Dorsolateral prefrontal cortex (tissue), 122 donors: ENCODE measurements at places on chromosomes 5 and 9.

DNA sequence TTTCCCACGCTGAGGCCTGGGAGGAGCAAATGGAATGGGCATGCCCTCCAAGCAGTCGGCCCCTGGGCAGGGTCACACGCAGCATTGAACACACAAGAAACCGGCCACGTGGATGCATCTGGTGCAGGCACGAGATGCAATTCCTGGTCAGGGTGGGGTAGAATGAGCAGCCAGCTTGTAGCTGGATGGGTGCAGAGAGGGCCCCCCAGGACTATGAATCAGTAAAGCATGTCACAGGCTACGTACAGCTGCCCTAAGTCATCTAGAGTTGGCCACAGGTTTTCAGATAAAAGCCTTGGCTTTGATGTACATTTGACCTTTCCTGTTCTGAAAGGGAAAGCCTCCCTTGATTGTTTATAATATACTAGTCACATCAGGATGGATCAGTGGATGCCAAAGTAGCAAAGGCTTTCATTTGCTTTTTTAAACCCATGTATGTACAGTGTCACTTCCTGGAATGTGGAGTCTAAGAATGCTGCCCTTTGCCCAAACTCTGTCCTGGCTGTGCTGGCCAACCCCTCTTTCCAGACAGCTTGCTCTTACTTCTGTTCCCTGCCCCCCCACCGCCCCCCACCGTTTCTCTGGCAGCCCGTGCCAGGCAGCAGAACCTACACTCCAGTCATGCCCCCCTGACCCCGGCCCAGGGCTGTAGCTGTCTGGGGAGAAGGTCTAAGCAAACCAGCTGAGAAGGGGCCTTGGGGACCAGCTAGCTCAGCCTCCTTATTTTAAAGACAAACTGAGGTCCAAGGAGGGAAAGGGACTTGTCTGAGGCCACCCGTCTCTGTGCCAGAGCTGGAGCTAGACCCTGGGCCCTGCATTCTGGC is 169.2 kb downstream of the HSPA4 start:
- DNase-seq = no peak

GRCh38 chr5:134145041-134145757 is 30.7 kb downstream of the TCF7 start:
- DNase-seq = no peak

DNA sequence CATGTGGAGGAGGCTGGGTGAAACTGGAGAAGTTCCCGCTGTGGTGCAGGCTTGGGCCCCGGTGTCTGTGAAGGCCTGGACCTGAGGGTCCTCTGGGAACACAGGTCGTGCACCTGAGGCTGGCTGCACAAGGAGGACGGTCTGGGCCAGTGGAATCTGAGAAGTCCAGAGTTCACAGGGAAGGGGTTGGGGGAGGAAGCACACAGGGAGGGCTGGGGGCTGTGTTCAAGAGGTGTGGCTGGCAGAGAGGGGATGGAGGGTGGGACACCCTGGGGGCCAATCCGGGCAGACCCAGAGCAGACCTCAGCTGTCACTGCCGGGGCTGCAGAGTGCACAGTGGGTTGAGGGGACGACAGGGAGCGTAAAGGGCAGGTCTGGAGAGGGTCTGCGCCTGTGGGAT is 2.6 kb downstream of the SLC9A3 start:
- DNase-seq = no peak

DNA sequence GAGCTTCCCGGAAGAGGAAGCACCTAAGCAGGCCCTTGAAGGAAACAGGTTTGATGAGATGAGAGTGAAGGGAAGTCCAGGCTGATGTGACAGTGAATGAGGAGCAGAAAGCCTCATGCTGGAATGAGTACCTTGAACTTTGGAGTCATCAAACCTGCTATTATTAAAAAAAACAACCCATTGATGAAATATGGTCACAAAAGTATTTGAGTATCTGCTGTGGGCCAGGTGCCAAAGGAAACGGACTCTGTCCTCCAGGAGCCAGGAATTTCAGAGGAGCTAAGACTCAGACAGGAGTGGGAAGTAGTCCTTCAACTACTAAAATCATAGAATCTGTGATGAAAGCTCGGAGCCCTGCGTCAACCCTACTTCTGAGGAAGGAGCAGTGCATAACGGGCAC is 11.9 kb downstream of the HAND1 start:
- no peak for DNase-seq

GRCh38 chr9:20811872-20812271 is 127.8 kb downstream of the FOCAD start:
- DNase-seq = no peak

GRCh38 chr5:73966451-73966850 is 340.5 kb downstream of the ARHGEF28 start:
- DNase-seq = no peak

DNA sequence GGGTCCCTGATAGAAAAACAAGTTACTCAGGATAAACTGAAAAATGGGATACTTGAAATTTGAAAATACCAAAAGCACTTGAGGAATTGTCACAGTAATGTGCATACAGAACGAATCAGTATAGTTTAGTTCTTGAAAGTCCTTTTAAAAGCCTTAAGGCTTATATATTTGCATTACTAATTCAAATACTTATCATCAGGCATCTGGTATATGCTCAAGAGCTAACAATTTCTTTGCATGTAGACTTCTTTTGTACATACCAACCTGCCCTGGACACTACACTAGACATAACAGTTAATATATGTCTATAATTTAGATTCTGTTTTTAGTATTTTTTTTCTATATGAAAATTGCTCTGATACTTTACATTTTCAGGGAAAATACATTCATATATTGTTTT is 43.2 kb downstream of the SMIM15 start:
- no peak for DNase-seq

DNA sequence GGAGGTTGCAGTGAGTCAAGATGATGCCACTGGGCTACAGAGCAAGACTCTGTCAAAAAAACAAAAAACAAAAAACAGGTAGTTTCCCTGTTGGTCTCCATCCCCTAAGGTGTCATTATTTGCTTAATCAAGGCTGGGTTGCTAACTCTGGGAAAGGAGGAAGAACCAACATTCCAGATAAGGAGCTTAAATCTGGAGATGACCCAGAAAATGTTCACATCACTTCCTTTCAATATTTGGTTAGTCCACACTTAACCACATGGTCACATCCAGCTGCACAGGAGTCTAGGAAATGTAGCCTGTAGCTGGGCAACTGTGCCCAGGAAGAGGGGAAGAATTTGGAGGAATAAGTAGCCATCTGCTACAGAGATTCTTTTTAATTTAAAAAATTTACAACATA is 25.9 kb upstream of the MEGF9 start:
- DNase-seq = no peak
